Hematopoietic multipotent progenitor cell treated with erythropoietin and hydrocortisone succinate and interleukin-3 and kit ligand, for 6 days (in vitro differentiated cells): ENCODE measurements at places on chromosomes 2 and 18.

GRCh38 chr2:203857656-203858055 is 9.9 kb upstream of the CTLA4 start:
- DNase-seq: no peak

- peak; percentile 36 for DNase-seq
These were observed 104.7 kb upstream of the FAM117B start for GRCh38 chr2:202530038-202530437.

- no peak for DNase-seq
These were observed 6.1 kb downstream of the RNF144A start for GRCh38 chr2:6923319-6923718.

GRCh38 chr2:128017561-128017960 is 10.3 kb downstream of the SAP130 start:
- no peak for DNase-seq

DNA sequence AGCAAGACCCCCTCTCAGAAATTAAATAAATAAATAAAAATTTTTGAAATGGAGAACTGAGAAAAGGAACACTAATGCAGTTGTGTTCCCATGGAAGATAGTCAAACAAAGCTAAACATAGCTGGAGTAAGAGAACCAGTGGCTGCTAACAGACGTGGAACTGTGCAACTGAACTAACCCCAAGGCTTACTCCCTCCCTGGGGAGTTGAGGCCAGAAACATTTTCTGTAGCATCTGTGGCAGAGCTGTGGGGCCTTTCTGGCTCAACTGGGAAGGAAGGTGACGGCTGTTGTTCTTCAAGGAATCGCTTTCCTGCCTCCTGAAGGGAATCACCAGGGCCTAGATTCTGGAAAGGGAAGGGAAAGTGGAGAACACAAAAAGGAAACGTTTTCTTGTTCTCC is 53.9 kb upstream of the B3GNT2 start:
- DNase-seq: no peak

GRCh38 chr2:38626326-38627035 is 23.8 kb upstream of the HNRNPLL start:
- peak; percentile 74 for DNase-seq

DNA sequence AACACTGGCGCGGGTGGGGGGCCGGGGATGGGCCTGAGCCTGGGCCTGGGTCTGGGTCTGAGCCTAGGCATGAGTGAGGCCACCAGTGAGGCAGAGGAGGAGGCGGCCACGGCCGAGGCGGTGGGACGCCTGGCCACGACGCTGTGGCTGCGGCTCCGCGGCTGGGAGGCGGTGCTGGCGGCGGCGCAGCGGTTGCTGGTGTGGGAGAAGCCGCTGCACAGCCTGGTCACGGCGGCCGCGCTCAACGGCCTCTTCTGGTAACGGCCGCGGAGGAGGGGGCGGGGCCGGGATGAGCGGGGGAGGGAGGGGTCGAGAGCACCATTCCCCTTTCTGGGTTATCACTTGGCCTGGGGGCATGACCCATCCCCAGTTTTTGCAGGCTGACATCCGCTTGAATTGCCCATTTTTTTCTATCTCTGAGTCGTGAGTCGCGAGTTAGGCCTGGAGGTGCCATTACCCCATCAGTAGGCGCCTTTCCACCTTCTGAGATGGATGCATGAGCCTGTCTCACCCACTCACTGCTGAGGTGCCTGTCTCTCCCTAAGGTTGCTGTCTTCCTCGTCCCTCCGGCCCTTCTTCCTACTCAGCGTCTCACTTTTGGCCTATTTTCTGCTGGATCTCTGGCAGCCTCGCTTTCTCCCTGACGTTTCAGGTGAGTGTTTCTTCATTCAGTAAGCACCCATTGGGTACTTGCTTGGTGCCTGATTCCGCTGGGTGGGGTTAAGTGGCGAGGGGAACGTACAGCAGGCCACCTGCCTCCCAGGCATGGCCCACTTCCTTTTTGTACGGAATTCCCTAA is 501 bp downstream of the RETREG2 start:
- peak; percentile 54 for DNase-seq

GRCh38 chr2:58156780-58157179 is 84.3 kb downstream of the FANCL start:
- DNase-seq: no peak

GRCh38 chr2:229300790-229301189 is 29.7 kb upstream of the PID1 start:
- DNase-seq: no peak

GRCh38 chr2:144480285-144480684 is 39.6 kb downstream of the ZEB2 start:
- no peak for DNase-seq

- DNase-seq: no peak
These were observed 284 bp upstream of the EXOC6B start for GRCh38 chr2:72826156-72826477.

DNA sequence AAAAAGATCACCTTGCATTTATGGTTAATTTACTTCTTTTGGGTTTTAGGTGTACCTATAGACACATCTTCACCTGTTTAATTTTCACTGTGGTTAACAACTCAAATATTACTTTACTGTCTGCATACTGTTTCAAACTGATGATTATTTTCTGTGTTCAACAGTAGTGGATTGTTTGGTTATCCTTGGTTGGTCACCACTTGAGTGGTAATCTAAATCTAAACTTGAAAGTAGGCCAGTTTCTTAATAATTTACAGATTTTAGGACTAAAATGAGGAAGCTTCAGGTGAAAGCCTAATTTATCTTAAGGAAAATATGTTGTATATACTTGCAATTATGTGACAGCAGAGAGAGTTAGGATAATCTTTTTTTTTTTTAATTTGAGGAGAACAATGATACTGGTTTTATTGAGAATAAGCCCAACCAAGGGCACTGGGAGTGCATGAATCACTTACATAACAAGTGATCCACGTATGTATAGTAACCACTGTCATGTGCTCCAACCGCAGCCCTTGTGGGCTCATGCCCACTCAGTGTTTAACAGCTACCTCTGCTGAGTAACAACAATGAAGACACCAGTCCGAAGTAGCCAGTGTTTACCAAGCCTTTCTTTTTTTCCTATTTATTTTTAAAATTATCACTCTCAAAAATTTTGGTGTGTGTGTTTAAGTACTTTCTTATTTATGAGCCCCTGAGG is 31.0 kb upstream of the WDSUB1 start:
- DNase-seq: no peak

DNA sequence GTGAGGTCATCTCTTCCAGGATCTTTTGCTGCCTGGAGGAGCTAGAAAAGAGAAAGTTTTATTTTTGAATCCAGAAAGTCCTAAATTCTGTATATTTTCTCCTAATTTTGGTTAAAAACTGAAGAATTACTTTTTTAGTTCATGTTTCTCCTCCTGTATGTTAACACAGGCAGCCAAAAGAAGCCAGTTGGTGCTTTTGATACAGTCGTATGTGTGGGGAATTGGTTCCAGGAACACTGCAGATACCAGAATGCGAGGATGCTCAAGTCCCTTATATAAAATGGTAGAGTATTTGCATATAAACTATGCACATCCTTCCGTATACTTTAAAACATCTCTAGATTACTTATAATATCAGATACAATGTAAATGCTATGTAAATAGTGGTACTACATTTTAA is 22.6 kb upstream of the ADAM23 start:
- DNase-seq: no peak

DNA sequence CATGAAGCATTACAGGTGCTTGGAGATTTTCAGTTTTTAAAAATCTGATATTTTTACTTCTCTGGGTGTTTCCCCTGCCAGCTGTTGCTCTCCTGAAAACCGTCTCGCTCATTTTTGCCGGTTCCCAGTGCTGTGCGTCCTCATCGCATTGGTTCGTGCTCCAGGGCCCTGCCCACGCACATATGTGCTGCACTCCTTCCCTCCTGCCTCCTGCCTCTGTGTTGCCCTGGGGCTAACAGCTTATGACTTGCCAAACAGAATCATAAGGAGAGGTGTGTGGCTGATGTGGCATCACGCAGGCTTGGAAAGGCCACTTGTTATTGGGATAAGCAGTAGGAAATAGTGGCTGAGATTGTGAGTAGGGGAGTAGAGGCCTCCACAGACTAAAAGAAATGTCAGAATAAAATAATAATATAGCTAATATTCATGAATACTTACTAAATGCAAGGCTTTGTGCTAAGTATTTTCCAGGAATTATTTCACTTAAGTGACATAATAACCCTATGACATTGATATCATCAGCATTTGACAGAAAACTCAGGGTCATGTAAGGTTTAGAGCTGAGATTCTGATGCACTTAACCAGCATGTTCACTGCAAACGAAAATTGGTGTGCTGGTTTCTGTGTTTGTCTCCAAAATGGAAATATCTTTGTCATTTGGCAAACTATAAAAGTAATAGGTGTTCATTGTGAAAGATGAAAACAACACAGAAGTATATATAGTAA is 53.5 kb downstream of the SLC4A1AP start:
- no peak for DNase-seq

DNA sequence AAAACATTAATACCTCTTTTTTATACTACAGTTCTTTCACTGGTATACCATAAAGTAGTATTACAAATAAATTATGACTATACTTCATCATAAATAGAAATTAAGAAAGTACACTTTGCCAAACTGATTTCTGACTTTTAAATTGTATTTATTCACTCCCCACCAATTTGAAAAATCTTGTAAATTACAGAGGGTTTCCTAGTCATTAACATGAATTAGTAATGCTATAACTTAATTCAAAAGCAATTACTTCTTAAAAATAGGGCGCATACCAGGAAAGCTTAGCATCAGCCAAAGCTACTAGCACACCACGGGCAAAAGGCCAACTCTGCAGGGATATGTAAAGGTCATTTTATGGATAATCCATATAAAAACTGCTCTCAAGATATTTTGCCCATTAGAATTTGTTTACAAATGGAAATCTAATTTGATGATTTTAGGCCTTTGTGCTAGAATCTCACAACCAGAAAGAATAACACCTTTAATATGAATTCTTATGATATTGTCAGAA is 142.3 kb downstream of the PIGN start:
- DNase-seq: no peak

DNA sequence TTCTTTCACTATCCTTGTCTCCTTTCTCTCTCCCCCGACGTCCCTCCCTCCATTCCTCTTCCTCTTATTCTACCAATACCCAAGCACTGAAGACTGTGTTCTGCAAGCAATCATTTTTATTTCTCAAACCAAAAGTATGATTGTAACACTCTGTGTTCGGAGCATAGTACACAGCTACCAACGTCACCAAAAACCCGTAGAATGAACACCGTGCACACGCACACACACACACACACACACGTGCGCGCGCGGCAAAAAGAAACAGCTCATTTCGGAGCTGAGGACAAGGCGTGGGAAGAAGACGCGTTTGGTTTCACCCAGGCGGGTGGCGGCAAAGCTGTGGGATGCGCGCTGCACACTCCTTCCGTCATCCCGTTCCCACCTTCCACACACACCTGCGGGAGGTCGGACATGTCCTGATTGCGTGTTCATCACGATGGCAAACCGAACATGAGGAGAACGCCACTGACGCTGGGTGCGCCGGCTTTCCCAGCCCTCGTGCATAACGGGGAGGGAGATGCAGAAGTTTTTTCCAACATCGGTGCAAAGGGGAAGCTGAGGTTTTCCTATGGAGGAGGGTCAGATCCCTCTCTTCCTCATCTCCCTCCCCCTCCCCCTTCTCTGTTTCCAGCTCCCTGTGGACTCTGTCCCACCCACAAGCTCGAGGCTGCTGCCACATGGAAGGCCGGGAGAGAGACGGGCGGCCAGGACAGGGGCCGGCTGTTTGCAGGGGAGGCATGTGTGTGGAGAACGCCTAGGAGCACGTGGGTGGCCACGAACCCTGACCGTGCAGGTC is 20.4 kb downstream of the MBP start:
- DNase-seq: no peak

- DNase-seq: peak; percentile 15
These were observed 631.5 kb downstream of the SUCLG1 start for GRCh38 chr2:83827618-83828017.

DNA sequence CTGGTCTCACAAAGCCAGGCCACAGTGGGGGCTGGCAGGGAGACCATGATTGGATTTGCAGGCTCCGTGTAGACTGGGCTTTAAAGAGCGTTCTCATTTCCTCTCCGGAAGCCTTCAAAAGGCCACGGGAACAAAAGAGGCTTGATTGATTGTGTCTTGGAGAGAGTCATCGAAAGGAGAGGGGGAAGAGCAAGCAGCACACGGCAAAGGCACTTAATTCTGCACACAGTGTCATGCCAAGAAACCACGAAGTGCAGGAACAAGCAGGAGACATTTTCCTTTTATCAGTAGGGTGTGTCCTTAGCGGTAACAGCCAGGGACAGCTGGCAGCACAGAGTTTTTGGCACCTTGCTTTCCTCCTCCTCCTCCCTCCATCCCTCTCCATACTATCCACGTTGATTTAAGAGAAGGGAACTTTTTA is 47.7 kb downstream of the GLI2 start:
- DNase-seq: peak; percentile 51

DNA sequence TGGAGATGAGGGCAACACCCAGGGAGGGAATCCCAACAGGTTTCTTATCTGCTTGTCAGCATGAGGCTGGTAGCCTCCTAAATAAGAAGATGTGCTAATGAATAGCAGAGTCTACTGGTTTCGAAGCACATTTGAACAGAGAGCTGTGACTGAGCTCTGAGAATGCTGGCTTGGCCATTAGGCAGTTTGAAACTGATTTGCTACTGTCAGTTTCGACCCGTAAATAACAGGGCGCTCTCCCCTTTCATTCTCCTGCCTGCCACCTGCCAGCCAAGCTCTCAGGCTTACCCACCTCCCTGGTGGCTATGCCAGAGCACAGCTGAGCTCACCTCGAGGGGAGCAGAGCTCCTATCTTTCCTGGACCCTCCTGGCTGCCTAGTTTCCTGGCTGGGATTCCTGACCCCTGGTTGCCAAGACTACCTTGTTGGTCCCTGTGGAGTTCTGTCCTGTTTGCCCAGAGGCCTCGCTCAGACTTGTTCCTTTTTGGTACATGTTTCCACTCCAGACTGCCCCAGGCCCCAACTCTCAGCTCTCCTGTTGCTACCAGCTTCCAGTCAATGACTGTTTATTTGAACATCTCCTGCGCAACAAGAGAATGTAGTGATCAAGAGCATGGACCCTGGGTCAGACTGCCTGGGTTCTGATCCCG is 102.3 kb upstream of the ALPP start:
- peak; percentile 19 for DNase-seq

GRCh38 chr18:37668971-37669747 is 103.6 kb upstream of the CELF4 start:
- no peak for DNase-seq

DNA sequence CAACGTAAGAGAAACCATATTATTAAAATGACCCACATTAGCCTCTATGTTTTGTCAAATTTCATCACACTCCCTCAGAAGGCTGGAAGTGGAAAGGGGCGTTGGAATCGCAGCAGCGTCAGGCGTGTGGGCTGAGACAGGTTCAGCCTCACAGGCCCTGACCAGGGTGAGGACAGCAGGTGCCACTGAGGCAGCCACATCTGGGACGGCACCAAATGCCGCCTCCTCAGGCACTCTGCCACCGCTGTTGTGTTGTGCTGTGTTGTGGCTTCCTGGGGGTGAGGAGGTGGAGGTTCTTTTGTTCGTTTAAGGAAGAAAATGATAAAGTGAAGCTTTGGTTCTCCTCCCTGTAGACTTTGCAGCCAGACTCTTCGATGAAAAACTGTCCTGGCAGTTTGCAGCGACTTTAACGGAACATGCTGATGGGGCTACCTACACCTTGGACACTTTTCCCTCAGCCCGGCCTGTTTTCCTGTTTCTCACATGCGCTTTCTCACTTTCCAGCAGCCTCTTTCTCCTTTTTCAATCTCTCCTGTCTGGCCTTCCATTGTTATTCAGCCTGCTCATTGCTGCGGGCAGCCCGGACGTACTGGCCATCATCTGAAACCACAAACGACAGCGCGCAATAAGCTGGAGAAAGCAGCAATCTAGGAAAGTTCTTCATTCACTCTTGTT is 44.9 kb upstream of the SALL3 start:
- DNase-seq: no peak
